CD4-positive, alpha-beta memory T cell (primary cell): ENCODE measurements at places on chromosomes 6 and 20. TPM values are rescaled to one million over a fixed set of nuclear protein-coding genes. Genes with fewer than 3 reads are reported as not detected.

DNA sequence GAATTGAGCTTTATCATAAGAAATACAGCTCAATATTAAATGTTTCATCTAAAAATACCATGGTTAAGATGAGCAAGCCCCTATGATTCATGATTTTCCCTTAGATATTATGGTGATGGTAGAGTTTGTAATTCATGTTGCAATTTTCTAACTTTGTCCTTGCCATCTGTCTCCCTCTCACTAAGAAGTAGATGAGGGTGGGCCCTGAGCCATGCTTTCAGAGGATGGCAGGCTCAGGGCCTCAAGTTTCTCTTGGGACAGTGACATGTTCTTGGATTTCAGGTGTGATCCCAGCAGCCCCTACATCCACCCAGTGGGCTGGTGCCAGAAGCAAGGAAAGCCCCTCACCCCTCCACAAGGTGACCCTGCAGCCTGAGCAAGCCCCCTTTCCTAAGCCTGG is 25.6 kb downstream of the L3MBTL1 start:
- no peak for DNase-seq

DNA sequence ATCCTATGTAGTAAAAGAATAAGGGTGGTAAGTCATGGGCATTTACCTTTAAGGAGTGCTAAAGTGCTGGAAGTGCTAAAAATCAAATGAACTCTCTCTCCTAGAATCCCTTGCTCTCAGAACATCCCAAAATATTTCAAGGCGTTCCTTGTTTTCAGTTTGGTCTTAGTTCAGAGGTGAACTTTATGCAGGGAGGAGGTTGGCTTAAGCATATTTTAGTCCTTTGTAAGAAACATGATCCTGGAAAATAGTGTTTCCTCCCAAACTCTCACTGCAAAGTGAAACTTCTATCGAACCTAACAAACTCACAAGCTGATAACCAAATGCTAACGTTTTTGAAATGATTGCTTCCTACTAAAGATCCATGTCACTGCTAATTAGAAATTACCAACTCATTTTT is 231.4 kb downstream of the FOXC1 start:
- no peak for DNase-seq

DNA sequence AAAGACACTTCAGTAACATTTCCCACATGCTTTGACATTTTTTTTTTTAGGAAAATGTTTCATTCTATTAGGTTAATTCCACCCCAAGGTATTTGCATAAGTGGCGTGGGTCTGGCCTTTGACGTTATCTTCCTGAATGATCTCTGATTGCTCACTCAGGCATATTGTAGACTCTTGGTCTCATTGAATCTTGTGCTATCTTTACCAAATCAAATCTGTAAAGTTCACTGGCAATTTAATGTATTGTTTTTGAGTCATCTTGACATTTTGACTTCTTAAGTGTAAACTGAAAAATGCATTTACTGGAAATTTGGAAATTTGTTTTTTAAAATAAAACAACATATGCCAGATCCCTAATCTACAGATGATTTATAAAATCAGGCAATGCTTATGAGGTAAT is 16.0 kb upstream of the VIP start:
- DNase-seq = no peak

GRCh38 chr6:97626671-97627441 is 343.8 kb upstream of the MMS22L start:
- DNase-seq = no peak

- DNase-seq = no peak
Measured at GRCh38 chr6:19945843-19946358, 108.7 kb downstream of the ID4 start.

GRCh38 chr6:142659661-142660060 is 285.3 kb downstream of the HIVEP2 start:
- no peak for DNase-seq

GRCh38 chr6:162973151-162973872 is 245.5 kb downstream of the PACRG start:
- no peak for DNase-seq

GRCh38 chr6:13877051-13877450 is 47.7 kb upstream of the RNF182 start:
- DNase-seq = no peak

ASIP gene
- not detected for total RNA-seq

GRCh38 chr6:26159357-26160273 is 72.4 kb downstream of the HFE start:
- DNase-seq = no peak

NTSR1 gene
- 0.30 TPM for total RNA-seq

- no peak for DNase-seq
Measured at GRCh38 chr6:116327803-116328527, 42.8 kb upstream of the DSE start.

DNA sequence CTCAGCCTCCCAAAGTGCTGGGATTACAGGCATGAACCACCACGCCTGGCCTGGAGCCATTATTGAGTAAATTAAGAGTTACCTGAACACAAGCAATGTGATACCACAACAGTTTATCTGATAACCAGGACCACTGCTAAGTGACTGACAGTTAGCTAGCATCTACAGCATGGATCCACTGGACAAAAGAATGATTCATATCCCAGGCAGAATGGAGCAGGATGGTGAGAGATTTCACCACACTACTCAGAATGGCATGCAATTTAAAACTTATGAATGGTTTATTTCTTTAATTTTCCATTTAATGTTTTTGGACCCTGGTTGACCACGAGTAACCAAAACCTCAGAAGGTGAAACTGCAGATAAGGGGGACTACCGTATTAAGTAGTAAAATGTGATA is 48.6 kb downstream of the RALGAPA2 start:
- DNase-seq = no peak

GRCh38 chr20:5719861-5720403 is 30.3 kb upstream of the SHLD1 start:
- DNase-seq = no peak

DNA sequence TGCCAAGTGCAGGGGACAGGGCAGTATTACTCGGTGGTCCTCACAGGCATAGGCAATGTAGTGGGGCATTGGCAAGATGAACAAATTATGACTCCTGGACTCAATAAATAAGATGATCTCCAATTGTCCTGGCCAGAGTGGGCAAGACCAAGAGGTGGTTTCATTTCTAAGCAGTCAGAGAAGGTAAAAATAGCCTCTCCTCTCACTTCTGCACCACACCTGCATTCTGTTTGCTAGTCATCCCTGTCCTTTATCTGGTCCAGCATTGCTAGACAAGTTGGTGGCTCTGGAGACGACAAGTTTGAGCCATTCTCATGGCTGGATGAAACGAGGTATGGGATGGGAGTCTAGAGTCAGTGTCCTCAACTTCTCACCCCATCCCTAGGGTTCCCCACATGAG is 83.0 kb downstream of the BANF2 start:
- no peak for DNase-seq
